ENCODE measurements at places on chromosomes 7 and 10.

GRCh38 chr7:46177821-46178220, 256.7 kb upstream of the IGFBP3 start:
- DNase-seq = no peak

GRCh38 chr10:97229322-97230015, 43.7 kb upstream of the SLIT1 start:
- DNase-seq = peak; percentile 15

- DNase-seq = no peak
Observed at GRCh38 chr7:13911909-13912308, 77.6 kb downstream of the ETV1 start.

- DNase-seq = no peak
Observed at GRCh38 chr7:108066486-108066885, 63.5 kb upstream of the LAMB1 start.

GRCh38 chr10:35783305-35783838, 141.3 kb upstream of the FZD8 start:
- no peak for DNase-seq

GRCh38 chr7:4099651-4100050, 582.4 kb upstream of the FOXK1 start:
- DNase-seq = no peak

- DNase-seq = no peak
Observed at GRCh38 chr7:1703871-1704810, 34.1 kb downstream of the ELFN1 start.

DNA sequence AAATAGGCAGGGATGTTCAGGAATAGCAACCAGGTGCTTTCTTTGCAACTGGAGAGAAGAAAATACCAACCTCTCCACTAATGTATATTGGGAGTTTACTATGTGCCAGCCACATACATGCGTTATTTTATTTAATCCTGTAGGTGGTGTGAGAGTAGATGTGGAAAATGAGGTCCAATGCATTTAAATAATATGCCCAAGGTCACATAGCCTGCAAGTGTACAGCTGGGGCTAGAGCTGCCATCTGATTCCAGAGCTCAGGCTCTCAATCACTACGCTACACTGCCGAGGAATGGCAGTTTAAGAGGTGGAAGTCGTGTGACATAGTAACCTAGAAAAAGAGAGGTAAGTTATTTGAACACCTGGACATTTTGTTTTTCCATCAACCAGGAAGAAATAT, 277.0 kb downstream of the EXOC4 start:
- DNase-seq = no peak

GRCh38 chr7:115478426-115478825, 552.1 kb downstream of the TFEC start:
- DNase-seq = no peak

DNA sequence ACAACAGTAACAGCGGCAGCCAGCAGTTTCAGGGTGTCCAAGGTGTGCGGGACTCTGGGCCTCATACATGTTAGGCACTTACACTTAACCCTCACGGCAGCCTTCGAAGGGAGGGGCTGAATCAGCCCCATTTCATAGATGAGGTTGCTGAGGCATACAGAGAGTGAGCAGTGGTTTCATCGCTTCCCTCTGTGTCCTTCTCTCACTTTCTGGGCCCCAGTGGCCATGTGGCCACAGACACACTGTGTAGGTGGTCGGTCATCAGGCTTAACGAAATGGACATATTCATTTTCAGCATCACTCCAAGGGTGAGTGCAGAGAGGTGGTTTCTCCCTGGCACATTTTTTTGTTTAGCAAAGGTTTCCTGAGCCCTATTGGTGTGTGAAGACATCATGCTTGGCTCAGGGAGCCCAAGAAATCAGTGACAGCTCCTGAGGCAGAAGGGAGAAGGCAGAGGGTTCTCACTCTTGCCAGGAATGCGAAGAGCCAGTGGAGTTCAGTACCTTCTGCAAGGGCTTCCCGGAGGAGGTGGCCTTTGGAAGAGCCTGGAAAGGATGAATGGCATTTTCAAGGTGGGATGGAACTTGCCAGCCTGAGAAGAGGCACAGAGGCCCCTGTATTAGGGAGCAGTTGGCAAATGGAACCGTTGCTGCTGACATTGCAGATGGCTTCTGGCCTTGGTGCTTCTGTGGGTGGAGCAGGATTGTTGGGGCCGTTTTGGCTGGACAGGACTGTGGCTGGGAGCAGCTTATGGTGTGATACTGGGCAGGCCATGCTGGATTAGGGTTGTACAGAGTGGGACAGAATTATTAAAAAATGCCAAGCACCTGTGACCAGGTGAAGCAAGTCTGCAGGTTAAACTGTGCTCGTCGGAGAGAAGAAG, 61.7 kb upstream of the PPIF start:
- DNase-seq = peak; percentile 88

GRCh38 chr10:31426401-31426800, 107.4 kb downstream of the ZEB1 start:
- no peak for DNase-seq

GRCh38 chr10:33897291-33897752, 562.9 kb upstream of the NRP1 start:
- no peak for DNase-seq

- no peak for DNase-seq
Observed at GRCh38 chr10:89236226-89236797, 15.3 kb downstream of the LIPA start.

- DNase-seq = peak; percentile 28
Observed at GRCh38 chr7:73850781-73851207, 8.5 kb upstream of the METTL27 start.

- DNase-seq = no peak
Observed at GRCh38 chr10:89846281-89846630, 144.9 kb downstream of the KIF20B start.

GRCh38 chr7:21758286-21758685, 187.4 kb downstream of the CDCA7L start:
- DNase-seq = no peak

- DNase-seq = no peak
Observed at GRCh38 chr10:112782200-112782907, 167.7 kb upstream of the TCF7L2 start.

- no peak for DNase-seq
Observed at GRCh38 chr10:61175316-61175715, 231.3 kb upstream of the RHOBTB1 start.

DNA sequence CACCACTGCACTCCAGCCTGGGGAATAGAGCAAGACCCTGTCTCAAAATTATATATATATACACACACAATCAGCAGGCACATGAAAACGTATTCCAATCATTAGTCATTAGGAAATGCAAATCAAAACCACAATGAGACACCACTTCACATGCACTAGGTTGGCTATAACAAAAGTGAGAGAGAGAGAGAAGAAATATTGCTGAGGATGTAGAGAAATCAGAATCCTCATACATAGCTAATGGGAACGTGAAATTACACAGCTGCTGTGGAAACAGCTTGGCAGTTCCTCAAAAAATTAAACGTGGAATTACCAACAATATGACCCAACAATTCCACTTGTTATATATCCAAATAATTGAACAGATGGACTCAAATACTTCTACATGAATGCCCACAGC, 43.3 kb upstream of the CNNM1 start:
- no peak for DNase-seq

- no peak for DNase-seq
Observed at GRCh38 chr7:69889338-69889975, 291.2 kb downstream of the AUTS2 start.

- DNase-seq = no peak
Observed at GRCh38 chr7:99554939-99555338, 3.0 kb upstream of the FAM200A start.

DNA sequence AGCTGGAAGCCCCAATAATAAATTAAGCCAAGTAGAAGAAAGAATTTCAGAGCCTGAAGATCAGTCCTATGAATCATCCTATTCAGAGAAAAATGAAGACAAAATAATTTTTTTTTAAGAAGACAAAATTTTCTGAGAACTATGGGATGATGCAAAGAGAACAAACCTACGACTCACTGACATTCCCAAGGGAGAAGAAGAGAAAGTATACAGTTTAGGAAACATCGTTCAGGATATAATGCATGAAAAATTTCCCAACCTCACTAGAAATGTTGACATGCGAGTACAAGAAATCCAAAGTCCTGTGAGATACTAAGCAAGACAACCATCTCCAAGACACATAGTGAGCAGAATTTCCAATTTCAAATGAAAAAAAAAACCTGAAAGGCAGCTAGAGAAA, 150.5 kb downstream of the THSD7A start:
- no peak for DNase-seq
